ENCODE measurements at places on chromosomes 3 and 15. TPM values are rescaled to one million over a fixed set of nuclear protein-coding genes. Genes with fewer than 3 reads are reported as not detected.

XXYLT1 gene
- 12.9 TPM for total RNA-seq

FES gene
- 1.2 TPM for total RNA-seq

RAB5A gene
- total RNA-seq, result 34.4 TPM

DHFR2 gene
- 2.8 TPM for total RNA-seq

FOXL2 gene
- 4.2 TPM for total RNA-seq

NDN gene
- total RNA-seq, result 0.10 TPM

GABPB1 gene
- total RNA-seq, result 36.6 TPM

C15orf61 gene
- total RNA-seq, result 3.4 TPM

RTP4 gene
- not detected for total RNA-seq

IL17RC gene
- total RNA-seq, result 29.5 TPM

GHRL gene
- total RNA-seq, result not detected

ISLR2 gene
- total RNA-seq, result 0.28 TPM

KIF7 gene
- 5.0 TPM for total RNA-seq

PIERCE2 gene
- 2.5 TPM for total RNA-seq

ROPN1 gene
- not detected for total RNA-seq

STRA6 gene
- total RNA-seq, result 72.6 TPM

ADCY5 gene
- total RNA-seq, result 0.57 TPM

NEK4 gene
- 10.7 TPM for total RNA-seq

MCF2L2 gene
- 0.07 TPM for total RNA-seq

GPR171 gene
- total RNA-seq, result not detected

HTR3E gene
- total RNA-seq, result not detected

ECT2 gene
- total RNA-seq, result 73.0 TPM

PAK2 gene
- total RNA-seq, result 55.4 TPM

SYNPR gene
- not detected for total RNA-seq

ZNF502 gene
- 1.6 TPM for total RNA-seq

TRH gene
- total RNA-seq, result not detected

MYD88 gene
- total RNA-seq, result 24.8 TPM

SEMA5B gene
- 0.26 TPM for total RNA-seq

LDHAL6B gene
- not detected for total RNA-seq

WDR49 gene
- not detected for total RNA-seq

HLTF gene
- total RNA-seq, result 18.8 TPM

GABRA5 gene
- total RNA-seq, result 114 TPM

ATP10A gene
- 10.1 TPM for total RNA-seq

ZNF662 gene
- total RNA-seq, result not detected

MST1R gene
- 5.4 TPM for total RNA-seq

GTPBP8 gene
- 15.8 TPM for total RNA-seq

CLN6 gene
- 75.9 TPM for total RNA-seq

DAZL gene
- not detected for total RNA-seq

SENP8 gene
- total RNA-seq, result 2.1 TPM

STAC gene
- 2.3 TPM for total RNA-seq

UROC1 gene
- not detected for total RNA-seq

NUDT16 gene
- 7.2 TPM for total RNA-seq

OR5K2 gene
- not detected for total RNA-seq

THAP10 gene
- 5.0 TPM for total RNA-seq

TMC3 gene
- total RNA-seq, result not detected

CCDC54 gene
- not detected for total RNA-seq

BNC1 gene
- total RNA-seq, result 1.2 TPM

GUCA1C gene
- total RNA-seq, result not detected

PLD1 gene
- total RNA-seq, result 6.6 TPM

GNB5 gene
- 55.8 TPM for total RNA-seq

SLC35G2 gene
- total RNA-seq, result 27.7 TPM

ACTL6A gene
- total RNA-seq, result 50.1 TPM

KNG1 gene
- not detected for total RNA-seq

STRIT1 gene
- total RNA-seq, result not detected

MAPKAPK3 gene
- total RNA-seq, result 30.2 TPM

All from A549 treated with GW870086 at 1 μM for 4 hours (cell line).